ENCODE measurements at places on chromosomes 11 and 22.

GRCh38 chr11:105042178-105042577 is 3.0 kb downstream of the CARD16 start:
- no peak for DNase-seq

DNA sequence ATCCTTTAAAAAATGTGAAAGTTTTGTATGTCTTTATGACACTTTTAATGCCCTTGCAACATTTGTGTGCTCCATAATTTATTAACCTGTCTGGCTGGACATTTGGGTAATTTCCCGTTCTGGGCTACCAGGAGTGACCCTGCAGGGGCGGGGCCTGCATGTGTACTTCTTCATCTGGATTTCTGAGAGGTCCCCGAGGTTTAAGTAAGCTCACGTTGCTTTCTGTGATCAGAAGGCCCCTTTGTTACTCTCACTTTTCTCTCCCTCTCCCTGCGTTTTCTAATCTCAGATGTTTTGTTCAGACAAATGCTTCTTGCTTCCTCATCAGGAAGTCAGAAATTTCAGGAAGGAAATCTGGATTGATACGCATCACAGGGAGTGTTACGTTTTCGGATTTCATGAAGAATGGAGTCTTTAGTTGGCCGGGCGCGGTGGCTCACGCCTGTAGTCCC is 78.9 kb upstream of the CRYBB3 start:
- no peak for DNase-seq

DNA sequence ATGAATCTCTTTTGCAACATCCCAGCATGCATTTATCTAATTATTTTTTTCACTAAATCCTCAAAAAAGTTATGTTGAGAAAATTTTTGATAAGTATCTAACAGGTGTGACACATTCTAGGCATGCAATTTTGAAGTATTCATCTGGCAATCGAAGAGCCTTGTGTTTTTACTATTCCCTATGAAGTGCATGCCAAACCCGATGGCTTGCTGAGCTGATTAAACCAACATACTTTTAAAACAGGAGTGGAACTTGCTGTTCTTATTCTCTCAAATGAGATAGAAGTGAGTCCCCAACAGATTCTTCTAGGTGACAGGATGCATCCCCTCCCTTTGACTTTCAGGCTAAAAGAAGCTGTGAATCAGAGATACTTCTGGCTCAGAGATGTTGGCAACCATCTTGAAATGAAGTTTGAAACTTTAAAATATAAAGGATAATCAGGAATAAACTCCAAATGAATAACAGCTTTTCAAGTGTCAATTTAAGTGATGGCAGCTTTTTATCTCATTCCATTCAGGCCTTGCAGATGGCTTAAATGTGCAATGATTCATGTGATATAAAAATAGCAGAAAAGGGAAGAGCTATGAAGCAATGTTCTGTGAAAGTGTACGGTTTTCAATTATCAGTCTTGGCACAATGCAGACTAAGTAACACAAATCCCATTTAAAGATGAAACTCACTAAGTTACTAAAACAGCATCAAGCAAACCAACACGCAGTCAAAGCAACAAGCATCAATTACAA is 67.7 kb downstream of the APOL5 start:
- DNase-seq: no peak

GRCh38 chr22:31790240-31790639 is 36.4 kb downstream of the DEPDC5 start:
- no peak for DNase-seq

Measured in AML-193 (cell line).